ENCODE measurements at places on chromosomes 5 and 9.

GRCh38 chr5:37308793-37309192, 59.6 kb upstream of the CPLANE1 start:
- DNase-seq, result no peak

- peak; percentile 48 for DNase-seq
Observed at GRCh38 chr5:154756868-154757813, 2.0 kb downstream of the LARP1 start.

DNA sequence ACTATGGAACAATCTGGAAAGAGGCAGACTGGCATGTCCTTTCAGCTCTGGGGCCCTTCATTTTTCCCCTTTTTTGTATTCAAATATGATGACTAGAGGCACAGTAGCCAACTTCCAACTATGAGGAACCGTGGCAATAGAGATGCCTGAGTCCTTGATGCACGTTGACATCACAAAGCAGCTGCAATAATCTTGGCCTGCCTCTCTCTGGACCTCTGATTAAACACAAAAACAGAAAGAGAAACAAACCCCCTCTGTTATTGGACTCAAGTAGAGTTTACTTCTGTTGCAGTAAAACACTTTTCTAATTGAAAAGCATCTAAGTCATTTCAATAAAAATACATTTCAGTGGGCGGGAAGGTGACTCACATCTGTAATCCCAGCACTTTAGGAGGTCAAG, 122.2 kb upstream of the GRAMD2B start:
- no peak for DNase-seq

DNA sequence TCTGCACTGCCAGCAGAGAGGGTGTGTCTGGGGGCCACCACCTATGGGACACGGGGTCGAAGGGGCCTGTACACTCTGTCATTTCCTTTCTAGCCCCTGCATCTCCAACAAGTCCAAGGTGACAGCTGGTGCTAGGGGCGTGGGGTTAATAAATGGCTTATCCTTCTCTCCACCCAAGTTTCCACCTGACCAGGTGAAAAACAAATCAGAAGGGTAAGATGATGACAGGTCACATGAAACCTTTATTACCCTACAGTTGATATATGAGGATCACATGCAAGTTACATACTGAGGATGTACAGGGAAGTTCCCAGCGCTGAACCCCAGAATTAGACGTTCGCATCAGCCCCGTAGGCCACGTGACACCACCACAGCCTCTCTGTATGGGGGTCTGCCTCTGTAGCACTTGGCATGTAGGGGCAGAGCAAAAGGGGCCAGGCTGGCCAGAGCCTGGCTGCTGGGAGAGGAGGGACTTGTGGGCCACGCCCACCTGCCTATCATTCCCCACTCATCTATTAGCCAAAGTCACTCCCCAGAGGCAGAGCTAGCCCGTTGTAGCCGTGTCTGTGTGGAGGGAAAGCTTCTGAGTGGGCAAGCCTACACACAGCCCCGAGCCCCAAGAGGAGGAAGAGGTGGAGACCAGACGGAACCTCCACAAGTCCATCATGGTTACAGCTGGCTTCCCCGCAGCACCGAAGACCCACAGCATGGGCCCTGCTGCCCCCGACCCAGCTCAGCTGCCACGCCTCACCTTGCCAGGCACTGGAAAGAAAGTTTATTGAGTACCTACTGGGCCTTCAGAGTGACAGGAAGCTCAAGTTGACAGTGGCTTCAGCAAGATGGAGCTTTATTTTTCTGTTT, 2.2 kb downstream of the TMEM141 start:
- DNase-seq, result peak; percentile 69

DNA sequence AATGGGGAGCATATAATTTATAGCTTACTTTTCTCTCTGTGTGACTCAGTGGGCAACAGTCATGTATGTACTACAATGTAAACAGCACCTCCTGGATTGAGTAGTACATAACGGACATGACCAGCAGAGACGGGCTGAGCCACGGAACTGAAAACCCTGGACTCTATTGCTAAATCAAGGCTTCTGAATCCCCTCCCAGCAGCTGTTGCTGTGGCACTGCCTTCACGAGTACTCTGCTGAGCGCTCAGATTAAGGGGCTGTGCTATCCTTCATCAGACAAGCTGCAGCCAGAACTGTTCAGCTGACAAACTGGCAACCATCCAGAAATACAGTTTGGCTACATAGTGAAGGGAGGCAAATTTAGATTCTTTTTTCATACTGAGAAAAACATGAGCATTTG, 131.3 kb upstream of the CCDC180 start:
- peak; percentile 91 for DNase-seq

GRCh38 chr5:14357851-14358250, 214.7 kb downstream of the TRIO start:
- no peak for DNase-seq

DNA sequence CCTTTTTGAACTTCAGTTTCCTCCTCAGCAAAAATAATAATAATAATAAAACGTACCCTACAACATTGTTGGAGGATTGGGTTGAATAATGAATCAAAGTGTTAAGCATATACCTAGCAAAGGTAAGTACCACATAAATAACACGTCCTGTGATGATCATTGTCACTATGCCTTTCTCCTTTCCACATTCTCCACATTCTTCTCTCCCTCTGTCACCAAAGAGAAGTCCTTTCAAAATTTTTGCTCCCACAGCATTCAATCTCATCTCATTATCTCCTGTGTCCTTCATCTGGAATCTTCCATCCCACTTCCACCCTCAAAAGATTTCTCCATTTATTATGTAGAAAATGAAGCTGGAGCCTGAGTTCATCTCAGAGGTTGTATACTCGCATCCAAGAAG, 7.2 kb upstream of the ALDOB start:
- DNase-seq, result no peak

DNA sequence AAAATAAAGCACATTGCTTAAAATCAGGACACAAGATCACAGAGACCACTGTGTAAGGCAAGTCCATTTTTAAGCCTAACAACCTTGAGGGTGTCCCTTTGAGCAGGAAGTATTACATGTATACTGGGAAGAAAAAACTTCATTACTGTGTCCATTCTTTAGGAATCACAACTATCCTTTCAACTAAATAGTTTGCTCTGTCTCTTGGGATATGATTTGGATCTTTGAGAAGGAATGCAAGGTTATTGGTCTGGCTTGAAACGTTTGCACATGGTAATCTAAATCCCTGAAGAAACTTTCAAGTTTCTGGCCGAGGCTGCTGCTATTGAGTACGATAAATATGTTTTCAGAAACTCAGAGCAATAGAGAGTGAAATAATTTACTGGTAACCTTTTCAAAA, 923.0 kb upstream of the SEMA6A start:
- no peak for DNase-seq

DNA sequence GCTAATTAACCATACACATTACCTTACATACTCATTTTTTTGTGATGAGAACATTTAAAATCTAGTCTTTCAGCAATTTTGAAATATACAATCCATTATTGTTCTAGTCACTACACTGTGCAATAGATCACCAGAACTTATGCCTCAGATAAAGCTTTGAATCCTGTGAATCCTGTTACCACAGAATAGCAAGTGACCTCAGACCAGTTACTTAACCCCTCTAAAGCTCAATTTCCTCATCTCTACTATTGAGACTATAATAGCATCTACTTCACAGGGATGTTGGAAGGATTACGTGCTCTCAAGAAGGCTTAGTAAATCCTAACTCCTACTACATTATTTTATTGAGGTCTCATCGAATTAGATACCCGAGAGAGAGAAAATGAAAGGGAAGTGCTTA, 60.2 kb upstream of the PIP5K1B start:
- DNase-seq, result peak; percentile 71

- DNase-seq, result no peak
Observed at GRCh38 chr5:56305001-56305950, 72.1 kb upstream of the ANKRD55 start.

- no peak for DNase-seq
Observed at GRCh38 chr9:123684393-123685149, 245.4 kb downstream of the DENND1A start.

- DNase-seq, result peak; percentile 81
Observed at GRCh38 chr9:132268725-132269352, 85.9 kb downstream of the SETX start.

DNA sequence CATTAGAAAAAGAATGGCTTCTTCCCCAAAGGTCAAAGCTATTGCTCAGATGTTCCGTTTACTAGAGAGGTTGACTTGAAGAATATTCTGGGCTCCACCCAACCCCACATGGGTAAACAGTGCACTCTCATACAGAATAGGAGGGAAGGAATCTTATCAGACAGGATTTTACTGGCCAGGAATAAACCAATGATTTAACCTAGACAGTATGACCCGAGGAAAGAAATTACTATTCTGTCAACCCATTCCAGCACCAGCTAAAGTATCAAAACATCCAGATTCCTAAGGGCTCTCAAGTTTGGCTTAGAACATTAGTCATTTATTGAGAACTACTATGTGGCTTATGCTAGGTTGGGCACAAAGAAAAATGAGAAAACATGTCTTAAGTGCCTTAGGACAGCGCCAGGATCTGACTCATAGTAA, 493.6 kb upstream of the KLF4 start:
- DNase-seq, result no peak

- peak; percentile 53 for DNase-seq
Observed at GRCh38 chr9:75669721-75670120, 220.8 kb upstream of the PCSK5 start.

DNA sequence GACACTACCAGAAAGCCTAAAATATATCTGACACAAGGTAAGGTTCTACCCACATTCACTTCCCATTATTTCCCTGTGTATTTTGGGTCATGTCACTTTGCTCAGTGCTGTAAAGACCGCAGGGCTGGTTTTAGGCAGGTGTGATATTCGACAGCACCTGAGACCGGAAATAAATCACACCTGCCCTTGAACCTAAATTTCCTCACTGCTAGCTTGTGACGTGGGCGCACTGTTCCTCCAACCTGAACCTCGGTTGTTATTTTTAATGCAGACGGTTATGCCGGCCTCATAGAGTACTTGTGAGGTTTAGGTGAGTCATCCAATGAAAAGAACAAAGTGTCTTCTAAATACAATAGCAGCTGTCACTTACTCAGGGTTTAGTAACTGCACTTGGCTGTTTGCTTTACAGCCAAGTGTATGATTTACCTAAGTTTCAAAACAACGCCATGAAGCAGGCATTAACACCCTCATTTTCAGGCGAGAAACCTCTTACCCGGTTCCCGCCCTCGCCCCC, 20.7 kb upstream of the ZNF782 start:
- peak; percentile 29 for DNase-seq

GRCh38 chr5:115961381-115962238, 665 bp upstream of the LVRN start:
- peak; percentile 29 for DNase-seq

DNA sequence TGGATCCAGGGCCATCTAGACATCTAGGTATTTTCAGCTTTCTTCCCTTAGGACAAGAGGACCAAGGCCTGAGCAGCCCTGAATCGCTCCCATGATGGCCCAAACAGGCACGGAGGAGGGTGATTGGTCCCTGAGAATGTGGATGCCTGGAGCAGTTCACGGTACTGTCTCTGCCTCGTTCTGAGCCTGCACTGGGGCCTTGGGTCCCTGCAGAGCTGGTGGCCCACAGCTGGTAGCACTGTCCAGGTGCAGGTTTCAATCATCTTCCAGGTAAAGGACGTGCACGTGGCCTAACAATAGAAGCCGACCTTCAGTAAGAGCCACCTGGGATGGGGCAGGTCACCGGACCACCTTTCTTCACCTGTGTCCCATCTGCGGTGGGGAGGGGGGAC, 19.4 kb upstream of the FCN1 start:
- no peak for DNase-seq

- DNase-seq, result no peak
Observed at GRCh38 chr9:79481846-79482477, 89.8 kb upstream of the TLE4 start.

GRCh38 chr9:4211032-4211725, 88.7 kb downstream of the GLIS3 start:
- DNase-seq, result peak; percentile 2

DNA sequence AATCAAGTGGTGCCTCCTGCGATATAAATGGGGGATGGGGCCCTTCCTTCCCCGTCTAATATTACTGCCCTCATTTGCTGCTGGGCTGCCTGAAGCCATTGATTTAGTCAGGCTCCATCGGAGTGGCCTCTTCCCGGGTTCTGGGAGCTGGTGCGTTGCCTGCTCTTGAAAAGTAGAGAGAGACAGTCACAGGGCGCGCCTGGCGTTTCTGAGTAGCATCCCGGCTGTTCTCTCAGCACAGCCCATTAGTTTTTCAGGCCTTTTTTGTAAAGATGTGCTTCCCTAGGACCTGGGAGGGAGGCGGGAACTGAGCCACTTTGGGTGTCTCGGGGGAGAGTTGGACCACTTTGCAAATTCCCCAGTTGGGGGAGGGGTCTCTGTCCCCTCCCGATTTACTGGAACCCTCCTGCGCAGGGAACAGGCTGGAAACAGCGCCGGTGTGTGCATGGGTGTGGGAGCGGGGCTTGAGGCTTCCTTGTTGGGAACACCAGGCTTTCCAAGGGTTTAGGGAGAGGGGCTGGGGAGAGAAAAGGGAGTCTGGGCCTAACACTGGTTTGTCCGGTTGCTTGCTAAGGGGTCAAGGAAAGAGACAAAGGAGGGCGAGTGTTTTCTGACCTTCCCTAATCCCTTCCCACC, 4.7 kb downstream of the PRDM6 start:
- peak; percentile 9 for DNase-seq

GRCh38 chr5:133890776-133891280, 77.6 kb downstream of the C5orf15 start:
- no peak for DNase-seq

- DNase-seq, result no peak
Observed at GRCh38 chr9:127142931-127143464, 20.6 kb upstream of the ANGPTL2 start.

DNA sequence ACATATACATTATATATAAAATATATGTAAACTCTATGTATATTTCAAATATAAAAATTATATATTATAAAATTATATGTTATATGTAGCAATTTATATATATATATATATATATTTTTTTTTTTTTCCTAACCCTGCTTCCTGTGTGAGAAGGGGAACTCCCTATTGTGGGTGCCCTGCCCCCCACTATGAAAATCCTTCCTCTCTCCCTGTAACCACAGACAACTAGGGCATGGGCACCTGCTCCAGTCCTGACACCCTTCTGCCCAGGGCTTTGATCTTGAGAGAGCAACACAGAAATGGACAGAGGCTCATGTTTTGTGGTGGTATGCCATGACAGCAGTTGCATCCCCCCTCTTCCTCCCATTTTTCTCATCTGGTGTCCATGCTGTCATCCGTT, 148.7 kb upstream of the IL12B start:
- DNase-seq, result no peak

GRCh38 chr5:16936150-16936988, at the start of gene MYO10:
Gene MYO10, minus strand, starts transcription at chr5:16936288. Its CDS starts 480 bp downstream, at chr5:16935808.
- peak; percentile 88 for DNase-seq

DNA sequence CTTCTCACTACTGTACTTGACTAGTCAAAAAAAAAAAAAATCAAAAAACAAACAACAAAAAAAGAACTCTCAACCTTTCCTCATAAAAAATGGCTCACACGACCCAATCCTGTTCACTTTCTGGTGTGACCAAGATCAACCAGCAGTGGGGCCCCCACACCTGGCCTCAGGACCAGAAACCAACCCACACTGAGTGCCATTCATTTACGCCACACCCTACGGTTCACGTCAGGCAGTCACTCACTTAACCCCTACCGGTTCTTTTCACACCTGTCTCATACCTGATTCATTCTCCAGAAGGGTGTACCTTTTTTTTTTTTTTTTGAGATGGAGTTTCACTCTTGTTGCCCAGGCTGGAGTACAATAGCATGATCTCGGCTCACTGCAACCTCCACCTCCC, 5.7 kb downstream of the SUSD1 start:
- no peak for DNase-seq

Data from NCI-H82 (cell line).